ENCODE measurements at places on chromosomes 3 and 15.

DNA sequence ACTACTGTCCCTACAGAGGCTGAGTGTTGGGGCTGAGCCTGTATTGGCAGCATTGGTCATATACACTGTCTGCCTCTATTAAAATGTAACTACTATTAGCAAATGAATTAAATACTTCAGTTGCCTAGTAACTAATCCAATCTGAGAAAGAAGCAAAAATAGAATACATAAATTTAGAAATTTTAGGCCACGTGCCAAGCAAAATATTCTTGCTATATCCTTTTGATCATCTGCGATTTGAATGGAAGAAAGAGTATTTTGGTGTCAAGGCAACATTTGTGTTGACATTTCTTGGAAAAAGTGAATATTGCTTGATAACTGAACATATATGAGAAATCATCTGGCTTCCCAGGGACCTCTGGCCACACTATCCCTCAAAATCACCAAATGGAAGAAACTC is 148.2 kb upstream of the TOPAZ1 start:
- DNase-seq, result no peak

DNA sequence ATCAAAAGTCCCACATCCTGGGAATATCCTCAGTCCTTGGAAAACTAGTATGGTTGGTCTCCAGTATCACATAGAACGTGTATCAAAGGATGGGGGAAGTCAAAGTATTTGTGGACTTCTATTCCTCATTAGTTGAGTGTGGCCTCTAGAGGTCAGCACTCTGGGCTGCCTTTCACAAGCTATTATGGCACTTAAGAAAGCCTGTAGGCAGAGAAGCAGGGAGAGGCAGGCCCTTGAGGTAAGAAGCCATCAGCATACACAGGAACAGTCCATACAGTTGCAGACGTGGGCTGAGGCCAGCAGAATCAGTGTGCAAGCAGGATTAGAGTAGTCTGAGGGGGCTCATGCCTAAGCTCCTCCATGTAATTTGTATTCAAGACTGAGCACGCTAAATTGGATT is 341.7 kb downstream of the CLSTN2 start:
- DNase-seq, result no peak

DNA sequence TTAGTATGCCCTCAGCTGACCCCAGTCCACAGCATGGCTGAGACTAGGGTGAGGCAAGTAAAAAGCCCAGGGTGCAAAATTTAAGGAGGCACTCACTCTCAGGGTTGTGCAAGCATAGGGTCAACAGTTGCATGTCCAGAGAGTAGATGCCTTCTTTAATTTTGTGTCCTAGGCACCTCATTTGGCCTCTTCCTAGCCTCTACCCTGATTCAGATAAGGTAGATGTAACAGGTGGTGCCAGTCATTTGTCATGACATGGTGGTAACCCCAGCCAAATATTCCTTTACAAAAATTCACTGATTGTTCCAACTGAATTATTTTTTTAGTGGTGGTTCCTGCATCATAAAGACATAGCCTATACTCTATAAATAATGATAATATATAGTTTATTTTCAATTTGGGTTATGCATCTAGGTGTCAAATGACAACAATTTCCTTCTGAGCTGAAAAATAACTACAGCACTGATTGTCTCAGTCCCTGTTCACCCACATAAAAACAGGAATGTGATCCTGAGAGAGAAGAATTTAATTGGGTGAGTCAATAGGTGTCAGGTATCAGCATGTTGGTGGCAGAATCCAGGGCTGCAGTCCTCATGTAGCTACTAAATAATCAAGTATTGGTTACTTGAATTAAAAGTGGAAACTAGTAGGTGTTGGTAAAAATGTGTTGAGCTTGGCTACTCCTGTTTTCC is 44.2 kb upstream of the TIPARP start:
- no peak for DNase-seq

- DNase-seq, result no peak
Measured at GRCh38 chr3:41629986-41630385, 331.9 kb downstream of the ULK4 start.

GRCh38 chr3:52516509-52517195 is 17.0 kb downstream of the NT5DC2 start:
- DNase-seq, result no peak

- no peak for DNase-seq
Measured at GRCh38 chr3:152511904-152512303, 243.2 kb downstream of the MBNL1 start.
